ENCODE measurements at places on chromosomes 7 and 10.

DNA sequence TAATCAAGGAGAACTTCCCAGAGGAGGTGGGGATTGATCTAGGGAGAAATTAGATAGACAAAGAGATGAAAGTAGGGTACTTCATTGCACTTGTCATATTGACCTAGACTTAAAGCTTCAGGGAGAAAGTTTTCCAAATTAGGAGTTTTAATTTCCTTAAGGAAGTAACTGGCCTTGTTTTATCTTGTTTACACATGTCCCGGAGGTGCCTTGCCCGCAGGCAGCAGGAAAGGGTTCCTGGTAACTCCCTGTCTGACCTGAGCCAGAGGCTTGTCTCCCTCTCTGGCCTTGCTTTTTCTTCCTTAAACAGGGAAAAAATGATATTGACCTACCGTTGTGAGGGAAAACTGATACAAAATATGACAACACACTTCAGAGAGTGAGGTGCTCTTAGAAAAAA is 181.6 kb downstream of the EVX1 start:
- no peak for DNase-seq

DNA sequence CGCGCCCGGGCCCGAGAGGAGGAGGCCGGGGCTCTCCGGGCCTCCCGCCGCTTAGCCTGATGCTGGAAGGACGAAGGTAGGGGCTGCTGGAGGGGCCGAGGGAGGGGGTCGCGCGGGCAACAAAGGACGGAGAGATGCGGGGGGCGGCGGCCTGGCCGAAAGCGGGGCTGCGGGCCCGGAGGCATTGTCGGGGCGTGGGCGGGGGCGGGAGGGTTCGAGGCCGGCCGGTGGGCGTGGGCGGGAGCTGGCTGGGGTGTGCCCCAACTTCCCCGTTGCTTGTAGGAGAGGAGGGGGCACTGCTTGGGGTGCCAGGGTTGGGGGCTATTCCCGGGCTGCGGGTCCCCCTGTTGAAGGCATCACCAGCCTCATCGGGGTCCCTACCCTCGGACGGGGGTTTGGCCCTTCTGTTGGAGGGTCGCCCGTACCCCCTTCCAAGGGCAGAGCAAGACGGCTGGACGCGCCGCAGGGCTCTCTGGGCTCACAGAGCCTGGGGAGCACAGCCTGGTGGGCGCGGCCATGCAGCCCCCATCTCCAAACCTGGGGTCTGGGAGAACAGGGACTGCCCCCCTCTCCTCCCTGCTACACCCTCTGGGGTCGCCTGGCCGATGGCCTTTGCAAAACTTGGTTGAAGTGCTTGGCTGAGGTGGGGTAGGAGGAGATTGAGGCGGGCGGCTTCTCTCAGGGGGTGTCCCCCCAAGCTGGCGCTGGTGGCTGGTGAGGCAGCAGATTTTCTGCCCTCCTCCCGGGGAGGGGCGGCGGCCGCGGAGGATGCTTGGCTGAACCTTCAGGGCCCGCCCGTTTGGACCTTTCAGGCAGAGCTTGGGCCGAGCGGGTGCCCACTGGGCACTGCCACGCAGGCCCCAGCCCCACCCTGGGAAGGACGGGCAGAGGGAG is 699 bp downstream of the CLIP2 start:
- peak; percentile 29 for DNase-seq

- DNase-seq = no peak
Measured at GRCh38 chr10:25125201-25125611, 49.6 kb upstream of the GPR158 start.

GRCh38 chr10:25707572-25707971 is 226.5 kb upstream of the MYO3A start:
- no peak for DNase-seq

DNA sequence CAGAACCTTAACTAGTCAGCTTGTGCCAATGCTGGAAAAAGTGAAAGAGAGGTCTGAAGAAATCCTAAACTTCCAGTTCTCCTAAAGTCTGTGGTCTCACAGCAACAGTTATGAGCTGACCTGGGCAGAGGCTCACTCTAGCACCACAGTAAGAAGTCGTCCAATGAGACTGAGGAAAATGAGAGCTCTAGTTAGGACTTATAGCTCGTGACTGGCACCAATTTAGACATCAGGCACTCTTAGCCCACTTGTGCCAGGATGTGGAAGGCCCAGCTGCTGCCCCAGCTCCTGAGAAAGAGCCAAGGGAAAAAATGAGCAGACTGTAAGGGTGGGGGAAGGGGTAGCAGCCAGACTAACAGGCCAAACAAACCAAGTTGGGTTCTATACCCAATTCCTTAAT is 7.6 kb downstream of the MMS19 start:
- DNase-seq = no peak

DNA sequence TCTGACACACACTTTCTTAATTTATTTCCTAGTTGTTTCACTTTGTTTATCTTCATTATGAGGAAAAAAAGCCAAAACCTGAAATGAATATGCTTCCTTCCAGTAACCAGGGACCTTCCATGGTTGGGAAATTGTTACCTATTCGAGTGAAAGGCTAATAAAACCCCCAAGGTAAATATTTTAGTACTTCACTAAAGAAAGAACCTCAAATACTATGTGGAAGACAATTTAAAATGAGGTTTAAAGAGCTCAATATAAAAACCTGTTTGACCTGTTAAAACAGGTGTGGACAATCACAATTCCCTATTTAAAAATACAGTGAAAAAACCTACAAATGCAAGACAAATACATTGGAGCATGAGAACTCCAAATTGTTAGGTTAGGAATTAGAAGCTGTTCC is 192.6 kb downstream of the CFTR start:
- no peak for DNase-seq

GRCh38 chr10:131310142-131310541 is 1.4 kb downstream of the TCERG1L start:
- DNase-seq = no peak

GRCh38 chr7:40572810-40573465 is 438.1 kb downstream of the SUGCT start:
- no peak for DNase-seq

GRCh38 chr10:60420991-60421894 is 31.6 kb upstream of the ANK3 start:
- DNase-seq = no peak

GRCh38 chr7:25913598-25914224 is 238.3 kb upstream of the NFE2L3 start:
- peak; percentile 7 for DNase-seq

Data from CD4-positive, alpha-beta T cell treated with Interferon alpha-2 for 1 hour (primary cell).